ENCODE measurements at places on chromosomes 16 and 17. TPM values are rescaled to one million over a fixed set of nuclear protein-coding genes. Genes with fewer than 3 reads are reported as not detected.

DNA sequence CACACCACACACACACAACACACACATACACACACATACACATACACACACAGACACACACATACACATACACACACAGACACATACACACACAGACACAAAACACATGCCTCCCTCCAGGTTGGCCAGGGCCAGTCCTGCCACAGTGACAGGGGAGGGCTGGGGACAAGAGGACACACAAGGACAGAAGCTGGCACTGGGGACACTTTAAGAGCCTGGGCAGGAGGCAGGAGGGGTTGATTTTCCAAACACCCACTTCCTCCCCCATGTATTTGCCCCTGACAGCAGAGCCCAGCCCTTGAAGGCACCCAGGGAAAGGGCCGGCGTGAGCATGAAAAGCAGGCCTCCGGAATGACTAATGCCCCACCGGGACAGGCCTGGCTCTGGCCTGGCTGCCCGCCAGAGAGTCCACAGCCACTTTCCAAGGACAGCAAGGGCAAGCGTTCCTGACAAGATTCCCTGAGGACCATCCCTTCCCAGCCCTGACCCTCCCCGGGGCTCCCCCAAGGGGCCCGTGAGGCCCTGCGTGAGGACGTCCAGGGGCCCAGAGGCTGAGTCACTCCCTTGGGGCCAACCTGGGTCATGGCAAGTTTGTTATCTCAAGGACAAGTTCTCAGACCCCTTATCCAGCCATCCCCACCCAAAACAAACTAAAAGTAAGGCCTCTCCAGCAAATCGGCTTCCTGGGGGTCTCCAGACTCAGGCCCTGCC, 235.6 kb downstream of the ZNF423 start:
- no peaks in the 10 kb centered on the region for H3K4me1 ChIP-seq
- peak overlapping the region; percentile 44 for H3K27ac ChIP-seq
- no peak overlapping the region for H3K4me3 ChIP-seq

DNA sequence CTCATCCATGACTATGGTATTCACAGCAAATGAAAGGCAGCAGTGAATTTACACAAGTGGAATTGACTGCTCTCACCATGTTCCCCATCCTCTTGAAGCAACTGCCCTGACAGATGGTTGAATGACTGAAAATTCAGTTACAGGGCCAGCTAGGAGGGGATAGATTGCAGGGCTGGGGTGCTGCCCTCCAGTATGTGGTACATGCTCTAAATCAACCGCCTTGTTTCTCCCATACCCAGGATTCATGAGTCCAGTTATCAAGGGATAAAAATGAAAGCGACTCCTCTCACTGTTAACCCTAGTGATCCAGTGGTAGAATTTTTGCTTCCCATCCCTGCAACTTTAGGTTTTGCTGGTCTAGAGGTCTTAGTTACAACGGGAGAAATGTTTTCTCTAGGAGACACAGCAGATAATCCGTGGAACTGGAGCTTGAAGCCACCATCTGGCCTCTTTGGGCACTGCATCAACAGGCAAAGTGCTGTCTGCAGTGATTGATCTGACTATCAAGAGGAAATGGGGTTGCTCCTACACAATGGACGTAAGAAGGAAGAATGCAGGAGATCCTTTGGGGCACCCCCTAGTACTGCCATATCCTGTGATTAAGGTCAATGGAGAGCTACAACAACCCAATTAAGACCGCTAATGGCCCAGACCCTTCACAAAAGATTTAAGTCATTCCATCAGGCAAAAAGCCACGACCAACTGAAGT, 32.0 kb downstream of the SCPEP1 start:
- no peak overlapping the region for H3K27ac ChIP-seq
- H3K4me1 ChIP-seq, result no peaks in the 10 kb centered on the region
- peak; percentile 93 for DNase-seq

- peak; percentile 84 for DNase-seq
- H3K36me3 ChIP-seq, result peaks cover 5% of the 10 kb centered on the region
- H3K27me3 ChIP-seq, result no peaks in the 10 kb centered on the region
Measured at GRCh38 chr17:17837380-17837821, 615 bp upstream of the SREBF1 start.

DNA sequence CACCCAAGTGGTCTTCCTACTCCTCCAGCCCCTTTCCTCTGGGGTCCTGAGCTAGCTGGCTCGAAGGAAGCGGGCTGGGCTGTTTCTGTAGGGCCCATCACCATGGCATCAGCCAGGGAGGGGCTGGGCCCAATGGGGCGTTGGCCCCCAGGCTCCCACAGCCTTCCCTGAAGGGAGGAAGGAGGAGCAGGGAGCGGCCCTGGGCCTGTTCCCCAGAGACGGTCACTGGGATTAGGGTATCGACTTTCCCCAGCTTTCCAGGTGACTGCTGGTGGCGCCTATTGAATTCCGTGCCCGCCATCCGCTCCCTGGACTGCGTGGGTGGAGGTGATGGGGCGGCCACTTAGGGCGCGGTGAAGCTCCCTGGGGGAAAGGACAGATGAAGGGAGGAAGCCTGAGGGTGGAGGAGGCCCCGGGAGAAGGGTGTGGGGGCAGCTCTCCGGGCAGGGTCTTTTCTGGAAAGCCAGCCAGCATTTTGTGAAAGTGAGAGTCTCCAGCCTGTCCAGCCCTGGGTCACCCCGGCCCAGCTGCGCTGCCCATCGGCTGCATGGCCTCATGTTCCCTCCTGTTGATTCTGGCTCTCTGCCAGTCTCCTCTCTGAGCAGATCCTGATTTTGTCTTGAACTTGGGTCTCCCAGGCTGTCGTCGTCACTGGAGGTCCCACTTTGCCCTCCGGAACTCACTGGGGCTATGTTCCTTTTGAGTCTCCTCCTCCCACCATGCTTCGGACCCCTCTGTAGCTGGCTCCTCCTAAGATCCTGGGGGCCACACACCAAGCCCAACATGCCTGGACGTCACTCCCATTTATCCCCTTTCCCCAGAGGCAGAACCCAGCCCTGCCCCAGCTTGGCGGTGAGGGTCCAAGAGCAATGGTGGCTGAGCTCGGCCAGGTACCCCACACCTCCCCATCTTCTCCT, 9.8 kb downstream of the NHERF1 start:
- H3K27me3 ChIP-seq, result no peaks in the 10 kb centered on the region
- H3K36me3 ChIP-seq, result peaks cover 39% of the 10 kb centered on the region
- no peak overlapping the region for H3K27ac ChIP-seq
- DNase-seq, result no peak

The SLC6A2 gene
- not detected for total RNA-seq

DNA sequence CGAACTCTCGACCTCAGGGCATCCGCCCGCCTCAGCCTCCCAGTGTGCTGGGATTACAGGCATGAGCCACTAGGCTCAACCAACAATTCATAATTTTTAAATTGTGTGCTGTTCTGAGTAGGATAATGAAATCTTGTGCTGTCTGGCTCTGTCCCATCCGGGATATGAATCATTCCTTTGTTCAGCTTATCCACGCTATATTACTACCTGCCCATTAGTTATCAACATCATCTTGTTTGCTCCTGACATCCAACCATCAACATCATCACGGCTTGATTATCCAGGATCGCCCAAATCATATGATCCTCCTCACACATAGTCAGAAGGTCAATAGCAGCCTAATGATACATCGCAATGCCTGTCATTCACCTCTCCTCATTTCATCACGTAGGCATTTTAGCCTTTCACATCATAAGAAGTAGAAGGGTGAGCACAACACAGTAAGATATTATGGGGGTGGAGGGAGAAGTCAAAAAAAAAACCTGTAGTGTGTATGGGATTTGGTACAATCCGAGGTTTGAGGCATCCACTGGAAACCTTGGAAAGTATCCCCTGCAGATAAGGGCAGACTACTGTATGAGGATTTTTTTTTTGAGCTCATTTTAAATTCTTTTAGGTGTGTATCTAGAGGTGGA, 77.0 kb upstream of the SIAH1 start:
- H3K4me1 ChIP-seq, result no peaks in the 10 kb centered on the region
- H3K27ac ChIP-seq, result no peak overlapping the region
- H3K4me3 ChIP-seq, result no peak overlapping the region

DNA sequence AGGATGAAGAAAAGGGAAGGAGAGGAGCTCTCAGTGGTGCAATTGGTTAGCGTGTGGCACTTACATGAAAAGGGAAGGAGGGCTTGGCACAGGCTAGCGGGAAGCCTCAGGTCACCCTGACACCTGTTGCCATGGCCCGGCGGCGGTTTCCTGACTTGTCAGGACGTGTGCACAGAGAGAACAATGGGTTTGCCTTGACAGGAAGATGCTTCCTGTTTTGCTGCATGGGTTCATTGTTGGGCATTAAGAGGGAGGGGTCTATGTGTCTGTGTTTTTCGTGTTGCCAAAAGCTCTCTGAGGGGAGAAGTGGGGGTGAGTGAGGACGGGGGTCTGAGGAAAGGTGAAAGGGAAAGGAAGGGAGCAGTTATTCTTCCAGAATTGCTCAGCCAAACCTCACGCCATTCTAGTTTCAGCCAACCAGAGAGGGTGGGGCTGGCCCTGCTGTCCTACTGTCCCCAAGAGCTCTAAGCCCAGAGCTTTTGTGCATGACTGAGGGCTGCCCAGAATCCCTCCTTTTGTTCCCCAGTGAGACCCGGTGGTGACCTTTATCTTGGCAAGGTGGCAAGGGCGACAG, 17.1 kb upstream of the CCR7 start:
- H3K27ac ChIP-seq, result no peak overlapping the region
- H3K27me3 ChIP-seq, result no peaks in the 10 kb centered on the region
- no peak overlapping the region for H3K4me3 ChIP-seq
- DNase-seq, result peak; percentile 39

DNA sequence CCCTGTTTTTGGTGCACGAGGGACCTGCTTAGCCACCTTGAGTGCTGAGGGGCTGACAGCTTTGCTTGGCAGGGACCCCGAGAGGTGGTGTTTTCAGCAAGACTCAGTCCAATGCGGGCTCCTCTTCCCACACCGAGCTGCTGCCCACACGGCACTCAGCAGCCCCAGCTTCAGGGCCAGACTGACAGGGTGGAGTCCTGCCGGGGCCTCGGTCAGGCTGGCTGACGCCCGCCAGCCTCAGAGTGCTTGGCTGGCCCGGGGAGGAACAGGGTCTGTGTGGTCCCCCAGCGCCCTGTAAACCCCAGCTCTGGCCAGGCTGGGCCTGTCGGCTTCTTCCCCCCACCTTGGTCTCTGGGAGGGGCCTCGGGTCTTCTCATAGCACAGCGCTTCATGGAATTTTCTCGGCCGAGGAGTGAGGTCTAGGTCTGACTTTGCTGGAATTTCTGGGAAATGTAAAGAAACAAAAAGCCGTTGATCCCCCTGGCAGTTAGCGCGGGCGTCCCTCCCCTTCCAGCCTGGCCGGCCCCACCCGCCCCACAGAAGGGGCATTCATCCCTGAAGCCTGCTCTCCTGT, 2.6 kb downstream of the SOX8 start:
- H3K27ac ChIP-seq, result no peak overlapping the region
- H3K36me3 ChIP-seq, result no peaks in the 10 kb centered on the region
- H3K4me1 ChIP-seq, result no peaks in the 10 kb centered on the region
- H3K4me3 ChIP-seq, result no peak overlapping the region
- H3K27me3 ChIP-seq, result peaks cover 46% of the 10 kb centered on the region

DNA sequence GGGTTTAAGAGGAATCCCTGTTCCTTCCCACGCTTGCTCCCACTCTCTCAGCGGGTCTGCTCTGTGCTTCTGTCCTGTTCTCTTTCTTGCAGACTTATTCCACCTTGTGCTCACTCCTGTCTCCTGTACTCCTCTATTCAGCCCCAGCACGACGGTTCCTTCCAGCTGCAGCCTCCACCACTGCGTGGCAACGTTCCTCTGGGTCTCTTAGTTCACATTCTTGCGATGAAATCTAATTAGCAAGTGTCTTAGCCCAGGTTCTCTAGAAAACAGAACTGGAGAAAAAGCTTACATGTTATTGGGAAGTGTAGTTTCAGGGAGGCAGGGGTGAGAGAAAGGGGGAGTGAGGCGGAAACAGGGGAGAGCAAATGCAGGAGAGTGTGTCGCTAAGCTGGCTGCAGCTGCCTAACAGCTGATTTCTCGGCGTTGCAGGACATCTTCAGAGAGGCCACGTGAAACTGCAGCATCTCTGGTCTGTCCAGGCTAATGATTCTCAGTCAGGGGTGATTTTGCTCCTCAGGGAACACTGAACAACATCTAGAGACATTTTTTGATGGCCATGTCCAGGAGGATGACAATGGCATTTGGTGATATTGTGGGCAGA, 213.2 kb upstream of the NLRP1 start:
- H3K4me1 ChIP-seq, result peaks cover 6% of the 10 kb centered on the region
- peaks cover 10% of the 10 kb centered on the region for H3K27me3 ChIP-seq
- no peak overlapping the region for H3K27ac ChIP-seq

The CTRL gene
- total RNA-seq, result 0.66 TPM

The AURKB gene
- 67.7 TPM for total RNA-seq

Data from endodermal cell (in vitro differentiated cells).